ENCODE measurements at places on chromosomes 1 and 21.

GRCh38 chr1:52674497-52675384 is 23.4 kb downstream of the COA7 start:
- DNase-seq = no peak

DNA sequence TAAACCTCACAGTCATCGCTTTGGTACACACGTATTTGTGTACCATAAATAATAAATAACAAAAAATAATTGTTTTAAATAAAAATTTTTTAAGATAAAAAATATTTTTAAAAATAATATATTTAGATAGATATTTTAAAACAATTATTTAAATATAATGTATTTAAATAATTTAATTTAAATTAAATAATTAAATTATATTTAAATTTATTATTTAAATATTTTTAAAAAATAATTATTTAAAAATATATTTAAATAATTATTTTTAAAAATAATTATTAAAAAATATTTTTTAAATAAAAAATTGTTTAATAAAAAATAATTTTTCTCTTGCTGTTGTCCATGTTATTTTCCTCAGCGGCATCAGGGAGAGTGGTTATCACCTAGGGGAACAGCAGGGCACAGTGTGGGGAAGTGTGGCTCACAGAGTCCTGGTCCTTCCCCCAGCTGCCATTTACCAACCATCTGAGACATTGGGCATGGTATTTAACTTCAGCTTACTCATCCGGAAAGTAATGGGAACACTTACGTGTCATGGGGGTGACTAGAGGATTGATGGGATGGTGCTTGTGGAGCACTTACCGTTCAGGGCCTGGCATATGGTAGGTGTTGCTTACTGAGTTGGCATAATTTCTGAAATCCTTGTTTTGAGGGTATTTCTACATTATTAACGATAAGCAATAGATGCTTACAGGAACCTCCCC is 92.9 kb upstream of the TSPAN2 start:
- no peak for DNase-seq

DNA sequence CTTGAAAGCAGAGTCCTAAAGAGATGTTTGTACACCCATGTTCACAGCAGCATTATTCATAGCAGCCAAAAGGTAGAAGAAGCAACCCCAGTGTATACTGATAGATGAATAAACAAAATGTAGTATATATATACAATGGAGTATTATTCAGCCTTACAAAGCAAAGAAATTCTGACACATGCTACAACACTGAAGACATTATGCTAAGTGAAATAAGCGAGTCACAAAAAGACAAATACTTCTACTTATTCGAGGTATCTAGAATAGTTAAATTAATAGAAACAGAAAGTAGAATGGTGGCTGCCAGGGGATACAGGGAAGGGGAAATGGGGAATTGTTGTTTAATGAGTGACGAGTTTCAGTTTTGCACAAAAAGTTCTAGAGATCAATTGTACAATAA is 23.5 kb downstream of the COP1 start:
- no peak for DNase-seq

DNA sequence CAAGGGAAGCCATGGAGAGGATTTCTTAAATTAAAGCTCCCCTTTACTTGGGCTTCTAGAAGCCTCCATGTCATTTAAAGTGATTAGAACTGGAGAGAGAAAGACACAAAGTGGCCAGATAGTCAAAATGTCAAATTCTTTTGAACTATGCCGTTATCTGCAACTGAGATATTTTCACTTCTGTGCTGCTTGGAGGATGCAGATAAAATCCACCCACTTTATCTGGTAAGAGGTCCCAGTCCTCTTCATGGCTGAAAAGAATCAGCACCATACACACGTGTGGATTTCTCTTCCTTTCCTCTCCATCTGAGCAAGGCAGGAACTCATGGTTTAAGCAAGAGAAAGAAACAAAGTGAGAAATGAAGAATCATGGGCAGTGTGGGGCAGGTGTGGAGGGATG is 276.9 kb upstream of the RUNX1 start:
- DNase-seq = no peak

DNA sequence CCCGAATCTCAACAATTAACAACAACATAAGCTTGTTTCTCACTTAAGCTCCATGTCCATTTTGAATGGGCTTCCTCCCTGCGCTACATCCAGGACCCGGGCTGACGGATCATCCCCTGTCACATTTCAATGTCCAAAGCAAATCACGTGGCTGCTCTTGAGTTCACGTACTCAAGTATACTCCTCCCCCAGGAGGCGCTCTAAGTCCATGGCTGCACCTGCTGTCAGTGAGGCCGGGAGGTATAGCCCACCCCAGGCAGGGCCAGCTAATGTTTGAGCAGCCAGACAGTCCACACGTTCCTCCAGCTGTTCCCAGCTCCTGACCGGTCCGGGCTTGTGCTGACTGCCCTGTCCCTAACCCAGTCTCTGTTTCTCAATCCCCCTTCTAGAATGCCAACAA is 220.8 kb downstream of the SLC35F3 start:
- peak; percentile 33 for DNase-seq

- DNase-seq = no peak
Measured at GRCh38 chr1:33932871-33933270, 69.0 kb downstream of the HMGB4 start.

DNA sequence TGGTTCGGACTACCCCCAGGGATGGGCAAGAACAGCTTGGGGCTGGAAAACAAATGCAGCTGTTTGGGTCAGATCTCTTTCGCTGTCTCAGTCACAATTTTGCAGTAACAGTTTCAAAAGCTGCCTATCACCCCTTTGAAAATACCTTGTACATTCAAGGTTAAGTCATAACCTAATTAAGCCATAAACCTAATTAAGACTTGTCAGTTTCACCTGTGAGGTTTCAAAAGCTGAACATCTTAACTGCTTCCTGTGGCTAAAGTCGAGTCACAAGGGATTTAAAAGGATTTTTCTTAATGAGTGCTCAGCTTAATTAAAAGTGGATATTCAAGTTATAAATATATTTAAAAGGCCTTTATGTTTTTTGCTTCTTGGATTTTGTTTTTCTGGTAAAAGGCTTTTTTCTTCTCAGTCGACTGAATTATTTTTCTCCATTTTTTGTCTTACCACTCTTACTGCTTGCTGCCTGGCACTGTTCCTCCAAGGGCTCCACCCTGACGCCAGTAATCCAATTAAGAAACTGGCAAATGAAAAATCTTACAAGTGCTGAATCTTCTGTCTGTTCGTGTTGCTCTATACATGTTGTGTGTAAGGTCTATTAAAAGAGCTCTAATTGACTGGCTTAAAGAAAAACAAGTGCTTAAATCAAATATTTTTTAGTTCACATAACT is 31.3 kb downstream of the CBR1 start:
- DNase-seq = no peak

- no peak for DNase-seq
Measured at GRCh38 chr1:169644297-169644696, 14.4 kb upstream of the SELP start.

- peak; percentile 75 for DNase-seq
Measured at GRCh38 chr1:3491291-3492246, 37.1 kb downstream of the ARHGEF16 start.

- peak; percentile 44 for DNase-seq
Measured at GRCh38 chr21:26847002-26847401, 1.8 kb upstream of the ADAMTS1 start.

GRCh38 chr21:26138615-26139257 is 31.8 kb downstream of the APP start:
- DNase-seq = no peak

GRCh38 chr1:23196627-23197328 is 20.5 kb downstream of the HTR1D start:
- DNase-seq = no peak

- no peak for DNase-seq
Measured at GRCh38 chr1:29925058-29925457, 688.7 kb downstream of the PTPRU start.

DNA sequence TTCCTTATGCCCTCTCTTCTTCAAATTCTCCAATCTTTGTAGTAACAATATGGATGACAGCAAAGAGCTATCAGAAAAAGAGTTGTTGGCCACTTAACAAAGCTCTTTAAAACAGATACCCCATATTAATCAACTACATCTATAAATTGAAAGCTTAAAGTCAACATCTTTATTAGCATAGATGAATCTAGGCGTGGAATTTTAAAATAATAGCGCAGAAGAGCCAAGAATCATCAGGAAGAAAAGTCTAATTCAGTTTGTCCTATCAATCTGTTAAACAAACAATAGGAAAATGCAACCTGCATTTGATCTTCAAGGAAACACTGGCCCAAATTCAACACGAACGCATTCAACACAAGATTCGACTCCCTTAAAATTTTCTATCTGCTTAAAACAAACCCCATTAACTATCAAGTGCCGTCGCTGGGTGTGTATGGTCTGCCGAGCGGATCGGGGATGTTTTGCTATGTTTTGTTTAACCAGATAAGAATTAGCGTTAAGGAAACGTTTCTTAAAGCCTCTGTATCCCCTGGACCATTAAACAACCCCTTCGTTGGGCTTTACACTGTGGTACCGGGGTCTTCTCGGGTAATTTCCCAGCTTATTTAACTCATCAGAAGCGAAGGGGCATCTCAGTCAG is 1.0 kb downstream of the LYST start:
- peak; percentile 25 for DNase-seq

GRCh38 chr1:233672732-233673131 is 58.8 kb downstream of the KCNK1 start:
- no peak for DNase-seq

DNA sequence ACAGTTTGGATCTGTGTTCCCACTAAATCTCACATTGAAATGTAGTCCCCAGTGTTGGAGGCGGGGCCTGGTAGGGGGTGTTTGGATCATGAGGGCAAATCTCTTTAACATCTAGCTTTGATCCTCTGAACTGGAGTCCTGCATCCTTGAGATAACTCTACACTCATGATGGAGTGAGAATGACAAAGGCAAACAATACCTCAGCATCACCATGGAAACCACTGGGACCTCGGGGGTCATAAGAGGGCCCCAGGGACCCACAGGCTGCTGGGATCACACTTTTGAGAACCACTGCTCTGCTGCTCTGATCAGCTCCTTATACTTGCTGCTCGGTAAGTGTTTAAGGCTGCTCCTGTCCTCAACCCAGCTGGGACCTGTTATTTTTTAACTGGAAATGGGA is 13.4 kb upstream of the OBSCN start:
- DNase-seq = no peak

GRCh38 chr21:42574234-42575027 is 60.8 kb downstream of the SLC37A1 start:
- peak; percentile 47 for DNase-seq

DNA sequence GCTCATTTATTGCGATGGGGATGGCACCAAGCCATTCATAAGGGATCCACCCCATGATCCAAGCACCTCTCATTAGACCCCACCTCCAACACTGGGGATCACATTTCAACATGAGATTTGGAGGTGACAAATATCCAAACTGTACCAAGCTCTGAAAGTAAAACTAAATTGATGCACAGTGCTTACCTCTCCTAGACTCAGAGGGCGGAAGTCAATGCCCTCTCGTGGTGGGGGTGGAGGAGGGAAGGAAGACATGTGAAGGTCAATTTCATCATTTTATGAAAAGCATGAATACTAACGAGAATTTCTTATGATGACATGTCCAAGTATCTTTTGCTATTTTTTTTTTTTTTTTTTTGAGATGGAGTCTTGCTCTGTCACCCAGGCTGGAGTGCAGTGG is 120.0 kb downstream of the PGBD5 start:
- no peak for DNase-seq

- DNase-seq = no peak
Measured at GRCh38 chr21:44425307-44425894, 29.9 kb upstream of the LRRC3 start.

- DNase-seq = no peak
Measured at GRCh38 chr1:112439592-112439991, 43.6 kb downstream of the CTTNBP2NL start.

DNA sequence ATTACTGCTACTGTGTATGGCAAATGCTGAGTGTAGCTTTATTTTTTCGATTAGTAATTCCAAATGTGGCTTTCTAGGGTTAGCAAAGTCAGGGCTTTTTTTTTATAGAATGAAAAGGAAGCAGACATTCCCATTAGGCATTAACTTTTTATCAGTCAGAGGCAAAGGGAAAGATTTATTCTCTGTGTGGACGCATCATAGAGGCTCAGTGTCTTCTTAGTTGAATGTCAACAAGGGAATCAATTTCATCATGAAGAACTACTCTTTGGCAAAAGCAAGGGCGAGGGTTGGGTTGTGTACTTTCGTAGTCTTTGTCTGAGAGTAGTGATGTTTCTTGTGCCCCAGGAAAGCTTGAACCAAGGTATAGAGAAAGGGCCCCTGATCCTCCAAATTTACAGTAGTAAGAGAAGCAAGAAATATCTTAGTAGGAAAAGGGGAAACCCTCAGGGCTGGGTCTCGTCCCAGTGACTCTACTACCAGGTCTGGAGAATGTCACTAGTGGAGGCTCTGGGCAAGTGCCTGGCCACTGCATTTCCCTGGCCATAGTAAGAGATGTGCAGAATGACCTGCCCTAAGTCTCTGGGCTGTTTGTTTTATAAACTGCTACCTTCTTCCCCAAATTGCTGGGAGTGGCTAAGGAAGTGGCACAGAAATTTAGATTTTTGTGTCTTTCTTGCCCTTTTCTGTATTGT is 30.0 kb upstream of the MACF1 start:
- no peak for DNase-seq

DNA sequence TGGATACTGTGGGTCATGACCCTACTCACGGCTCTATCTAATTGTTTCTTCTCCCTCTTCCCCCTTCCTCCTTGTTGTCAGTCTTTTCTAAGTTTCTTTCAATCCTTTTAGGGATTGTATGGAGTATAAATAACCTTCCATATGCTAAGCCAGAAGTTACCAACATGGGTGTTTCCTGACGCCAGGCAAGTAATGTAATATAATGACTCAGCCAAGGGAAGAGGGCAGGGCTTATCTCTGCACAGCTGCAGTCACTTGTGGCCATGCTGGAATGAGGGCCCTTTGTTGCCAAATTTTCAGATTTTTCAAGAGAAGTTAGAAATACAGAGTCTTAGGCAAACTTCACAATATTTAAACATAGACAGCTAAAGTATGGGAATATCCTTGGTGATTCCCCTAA is 194.6 kb downstream of the ST6GALNAC3 start:
- DNase-seq = peak; percentile 76

- DNase-seq = no peak
Measured at GRCh38 chr1:36557041-36558000, 74.6 kb upstream of the CSF3R start.

DNA sequence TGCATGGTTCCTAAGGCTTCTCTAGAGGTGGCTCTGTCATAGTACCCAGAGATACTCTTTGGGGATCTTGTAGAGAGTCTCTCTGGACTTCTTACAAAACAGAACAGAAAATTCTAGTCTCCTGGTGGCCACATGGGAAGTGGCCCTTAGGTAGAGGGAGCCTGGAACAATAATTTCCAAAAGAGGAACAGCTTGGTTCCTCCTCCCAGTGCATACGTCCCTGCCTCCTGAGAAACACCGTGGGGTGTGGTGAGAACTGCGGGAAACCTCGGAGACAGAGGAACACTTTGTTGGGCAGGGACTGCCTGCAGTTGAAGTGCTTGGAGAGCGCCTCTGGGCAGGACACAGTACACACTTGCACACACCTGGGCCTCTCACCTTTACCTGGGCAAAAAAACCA is 38.8 kb upstream of the EPHA8 start:
- no peak for DNase-seq

- no peak for DNase-seq
Measured at GRCh38 chr1:167674156-167674555, 44.1 kb downstream of the RCSD1 start.

Measured in muscle of leg (tissue), 16 donors.